ENCODE measurements at places on chromosomes 7 and 10.

GRCh38 chr10:6838118-6838517 is 258.0 kb upstream of the PRKCQ start:
- DNase-seq: no peak

- no peak for DNase-seq
These were observed 57.1 kb downstream of the STK17A start for GRCh38 chr7:43639858-43640491.

DNA sequence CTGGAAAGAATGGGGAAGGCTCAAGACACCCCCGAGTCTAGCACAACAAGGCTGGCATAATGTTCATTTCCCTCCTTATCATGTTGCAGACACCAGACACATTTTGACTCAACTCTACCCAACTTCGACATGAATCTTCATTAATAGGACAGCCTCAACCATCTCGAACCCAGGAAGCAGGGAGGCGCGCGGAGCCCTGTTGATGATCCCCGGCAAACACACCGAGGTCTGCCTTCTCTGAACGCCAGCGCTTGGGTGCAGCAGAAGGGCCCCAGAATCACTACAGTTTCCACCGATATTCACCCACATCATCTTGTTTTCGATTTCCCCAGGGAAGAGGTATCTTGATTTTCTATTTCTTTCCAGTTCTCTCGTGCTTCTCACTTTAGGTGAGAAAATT is 563.6 kb downstream of the TCERG1L start:
- DNase-seq: no peak

- DNase-seq: no peak
These were observed 5.3 kb downstream of the LARP4B start for GRCh38 chr10:926075-926698.

GRCh38 chr7:2821161-2821841 is 22.8 kb downstream of the GNA12 start:
- DNase-seq: no peak

DNA sequence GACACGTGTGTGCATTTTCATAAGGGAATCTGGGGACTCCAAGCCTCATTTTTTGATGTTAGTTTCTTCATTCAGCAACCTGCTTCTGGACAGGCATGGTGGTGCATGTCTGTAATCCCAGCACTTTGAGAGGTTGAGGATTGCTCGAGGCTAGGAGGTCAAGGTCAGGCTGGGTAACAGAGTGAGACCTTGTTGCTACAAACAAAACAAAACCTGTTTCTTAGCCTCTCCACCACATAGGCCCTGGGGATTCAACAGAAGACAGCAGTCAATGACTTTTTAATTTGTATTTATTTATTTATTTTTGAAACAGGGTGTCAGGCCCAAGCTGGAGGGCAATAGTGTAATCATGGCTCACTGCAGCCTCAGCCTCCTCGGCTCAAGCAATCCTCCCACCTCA is 6.9 kb upstream of the CYTH3 start:
- DNase-seq: no peak

- DNase-seq: no peak
These were observed 145.6 kb downstream of the GLCCI1 start for GRCh38 chr7:8114175-8114574.

DNA sequence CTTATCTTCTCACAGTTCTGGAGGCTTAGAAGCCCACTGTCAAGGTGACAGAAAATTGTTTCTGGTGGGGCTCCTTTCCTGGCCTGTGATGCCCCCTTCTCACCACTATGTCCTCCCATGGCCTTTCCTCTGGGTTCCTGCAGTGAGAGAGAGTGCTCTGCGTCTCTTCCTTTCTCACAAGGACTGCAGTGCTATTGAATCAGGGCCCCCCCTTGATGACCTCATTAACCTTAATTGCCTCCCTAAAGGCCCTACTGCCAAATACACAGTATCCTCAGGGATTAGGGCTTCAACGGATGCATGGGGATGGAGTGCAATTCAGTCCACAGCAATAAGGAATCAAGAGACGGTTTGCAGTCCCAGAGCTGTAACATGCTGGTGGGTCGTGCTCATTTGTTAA is 82.0 kb upstream of the GRB10 start:
- no peak for DNase-seq

DNA sequence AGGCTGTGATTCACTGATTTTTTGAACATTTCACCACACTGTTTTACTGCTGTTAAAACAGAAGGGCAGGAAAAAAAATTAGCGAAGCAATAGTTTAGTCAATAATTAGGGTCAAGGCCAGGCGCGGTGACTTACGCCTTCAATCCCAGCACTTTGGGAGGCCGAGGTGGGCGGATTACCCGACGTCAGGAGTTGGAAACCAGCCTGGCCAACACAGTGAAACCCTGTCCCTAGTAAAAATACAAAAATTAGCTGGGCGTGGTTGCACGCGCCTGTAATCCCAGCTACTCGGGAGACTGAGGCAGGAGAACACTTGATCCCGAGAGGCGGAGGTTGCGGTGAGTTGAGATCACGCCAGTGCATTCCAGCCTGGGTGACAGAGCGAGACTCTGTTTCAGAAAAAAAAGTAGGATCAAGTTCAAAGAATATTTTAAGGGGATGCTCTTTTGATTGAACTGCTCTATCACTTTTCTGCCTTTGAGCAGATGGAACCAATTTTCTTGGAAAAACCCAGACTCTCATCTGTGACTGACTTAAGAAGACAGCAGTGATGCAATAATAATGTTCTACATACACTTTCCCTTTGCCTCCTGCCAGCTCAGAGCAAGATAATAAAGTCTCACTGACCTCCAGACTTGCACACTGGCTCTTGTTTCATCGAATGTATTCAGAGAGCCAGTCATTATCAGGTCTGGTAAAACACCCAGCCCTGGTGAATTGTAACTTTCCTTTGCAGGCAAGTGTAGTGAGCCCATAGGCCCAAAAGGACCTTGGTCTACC is 1.6 kb upstream of the PPA1 start:
- no peak for DNase-seq

DNA sequence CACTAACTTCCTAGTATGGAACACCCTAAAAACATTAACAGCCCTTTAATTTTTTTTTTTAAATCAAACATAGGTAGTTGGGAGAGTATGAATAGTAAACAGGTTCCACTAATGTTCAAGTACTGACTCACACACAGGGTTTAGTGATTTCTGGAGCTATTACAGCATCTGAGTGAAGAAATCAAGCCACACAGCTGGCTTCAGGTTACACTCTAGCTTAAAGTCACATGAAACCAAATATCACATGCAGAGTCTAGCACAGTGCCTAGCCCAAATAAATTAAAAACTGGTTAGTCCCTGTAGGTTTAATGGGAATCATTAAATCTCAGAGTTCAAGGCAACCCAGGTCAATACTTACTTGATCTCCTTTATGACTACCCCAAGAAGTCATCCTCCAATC is 11.6 kb downstream of the PANK1 start:
- DNase-seq: no peak

- no peak for DNase-seq
These were observed 62.6 kb upstream of the SEMA3C start for GRCh38 chr7:80981405-80981804.

GRCh38 chr10:3756360-3756740 is 28.7 kb downstream of the KLF6 start:
- no peak for DNase-seq

GRCh38 chr10:36097696-36098095 is 455.6 kb upstream of the FZD8 start:
- no peak for DNase-seq

DNA sequence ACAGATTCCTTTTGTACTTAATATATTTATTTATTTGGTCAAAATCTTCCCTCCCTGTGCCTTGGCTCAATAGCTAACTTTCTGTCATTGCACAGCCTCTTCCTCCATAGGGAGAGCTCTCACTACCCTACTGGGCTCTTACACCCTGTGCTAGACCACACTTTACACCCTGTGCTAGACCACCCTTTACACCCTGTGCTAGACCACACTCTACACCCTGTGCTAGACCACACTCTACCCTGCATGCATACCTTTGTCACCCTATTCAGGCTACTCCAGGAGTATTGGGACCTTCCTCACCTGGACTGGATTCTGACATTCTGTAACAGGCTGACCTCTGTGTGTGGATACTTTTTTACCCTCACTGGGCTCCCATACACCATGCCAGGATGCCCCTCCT is 298.5 kb upstream of the TPK1 start:
- no peak for DNase-seq

DNA sequence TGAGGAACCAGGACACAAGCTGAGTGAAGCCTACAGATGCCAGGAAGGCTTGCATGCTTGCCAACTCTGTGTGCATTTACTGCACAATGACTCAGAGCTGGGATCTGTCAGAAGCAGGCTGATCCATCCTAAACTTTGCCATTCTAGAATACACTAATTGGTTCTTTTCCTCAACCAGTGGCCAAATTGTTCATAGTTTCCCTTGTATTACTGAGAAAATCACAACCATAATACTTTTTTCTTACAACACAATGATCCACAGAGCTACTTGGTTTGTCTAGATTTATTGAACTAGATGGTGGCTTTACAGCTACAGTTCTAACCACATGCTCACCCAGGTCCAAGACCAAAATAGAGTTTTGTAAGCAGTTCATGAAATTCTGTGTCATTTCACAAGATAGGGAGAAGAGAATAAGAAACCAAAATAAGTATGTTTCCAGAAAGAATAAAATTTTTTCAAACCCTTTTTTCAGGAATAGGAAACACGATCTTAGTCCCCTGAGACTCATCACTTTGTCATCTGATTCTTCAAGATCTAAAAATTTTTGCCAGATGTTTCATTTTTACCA is 21.0 kb upstream of the LRRC17 start:
- no peak for DNase-seq
